ENCODE measurements at places on chromosomes 12 and 14. TPM values are rescaled to one million over a fixed set of nuclear protein-coding genes. Genes with fewer than 3 reads are reported as not detected.

DNA sequence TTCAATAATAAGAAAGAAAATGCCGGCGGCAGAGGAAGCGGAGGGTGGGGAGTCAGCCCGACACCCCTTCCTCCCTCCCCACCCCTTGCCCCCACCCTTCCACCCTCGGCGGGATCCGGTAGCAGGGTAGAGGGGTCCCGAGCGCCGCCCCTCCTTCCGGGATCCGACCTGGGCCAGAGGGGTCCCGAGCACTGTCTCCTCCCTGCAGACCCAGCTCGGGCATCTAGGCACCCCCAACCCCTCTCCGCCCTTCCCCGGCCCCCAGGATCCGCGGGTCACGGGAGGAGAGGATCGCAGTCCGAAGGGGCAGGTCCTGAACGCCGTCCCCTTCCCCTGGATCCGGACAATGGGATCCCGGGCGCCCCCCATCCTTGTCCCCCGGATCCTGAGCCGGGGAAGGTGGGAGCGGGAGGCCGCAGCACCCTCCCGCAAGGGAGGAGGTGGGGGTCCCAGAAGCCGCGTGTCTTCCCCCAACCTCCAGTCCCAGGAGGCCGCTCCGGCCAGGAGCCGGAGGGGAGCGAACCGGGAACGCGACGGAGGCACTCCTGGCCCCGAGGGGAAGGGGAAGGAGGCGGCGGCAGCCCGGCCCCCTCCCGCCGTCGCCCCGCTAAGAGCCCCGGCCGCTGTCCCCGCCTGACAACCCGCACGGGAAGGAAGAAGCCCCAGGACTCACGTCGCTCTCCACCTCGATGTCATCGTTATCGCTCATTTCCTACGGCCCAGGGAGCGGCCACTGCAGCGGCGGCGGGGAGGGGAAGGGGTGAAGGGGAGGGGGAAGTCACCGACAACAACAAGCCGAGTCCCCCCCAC lies 481 bp downstream of the MAX start:
- DNase-seq = peak; percentile 10

DNA sequence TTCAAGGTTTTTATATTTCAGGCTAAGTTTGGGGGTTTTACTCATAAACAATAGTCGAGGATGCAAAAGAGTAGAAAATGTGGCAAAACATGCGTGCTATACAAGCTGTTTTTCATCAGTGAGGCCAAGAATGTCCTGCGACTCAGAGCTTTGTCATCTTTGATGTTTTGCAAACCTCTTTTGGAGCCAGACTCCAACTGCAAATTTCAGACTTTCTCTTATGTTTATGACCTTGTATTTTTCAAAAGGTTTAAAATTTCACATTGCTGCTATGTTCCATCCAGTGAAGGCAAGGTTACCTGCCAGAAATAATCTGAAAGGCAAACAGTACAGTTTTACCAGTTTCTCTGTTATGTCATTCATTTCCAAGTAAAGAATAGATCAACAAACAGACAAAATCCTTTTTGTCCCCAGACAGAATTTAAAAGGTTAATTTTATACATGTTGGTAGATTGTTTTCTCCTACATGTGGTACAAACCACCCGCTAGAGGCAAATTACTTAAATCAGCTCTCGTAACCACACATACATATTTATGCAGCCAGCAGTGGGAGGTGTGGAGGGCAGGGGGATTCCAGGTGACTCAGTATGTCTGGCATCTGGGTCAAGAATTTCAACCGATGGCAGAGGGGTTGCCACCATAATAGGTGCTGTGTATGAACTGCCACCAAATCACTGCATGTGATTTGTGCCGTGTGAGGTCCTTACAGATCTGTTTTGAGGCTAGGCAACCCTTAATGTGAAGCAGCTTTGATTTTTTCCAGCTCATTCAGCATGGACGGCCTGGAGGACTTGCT lies 119.8 kb upstream of the CPM start:
- no peak for DNase-seq

TRPV4 gene
- 2.1 TPM for total RNA-seq

SAMD15 gene
- 3.5 TPM for total RNA-seq

DYNLL1 gene
- 393 TPM for total RNA-seq

DNA sequence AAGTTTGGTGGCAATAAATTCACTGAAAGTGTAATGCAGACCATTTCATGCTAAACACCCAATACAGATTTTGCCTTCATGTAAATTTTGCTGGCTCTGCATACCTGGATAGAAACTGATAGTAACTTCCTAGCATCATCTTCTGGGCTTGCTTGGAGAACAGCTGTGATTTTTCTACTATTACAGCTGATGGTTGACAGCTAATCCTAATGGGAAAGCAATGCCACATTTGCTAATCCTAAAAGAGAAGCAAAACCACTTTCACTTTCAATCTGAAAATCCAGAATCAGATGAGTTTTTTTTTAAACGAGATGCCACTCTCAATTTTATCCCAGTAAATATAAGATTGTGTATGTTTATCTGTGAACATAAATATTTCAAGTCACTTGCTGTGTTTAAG lies 1035.9 kb downstream of the TRHDE start:
- DNase-seq = no peak

DNA sequence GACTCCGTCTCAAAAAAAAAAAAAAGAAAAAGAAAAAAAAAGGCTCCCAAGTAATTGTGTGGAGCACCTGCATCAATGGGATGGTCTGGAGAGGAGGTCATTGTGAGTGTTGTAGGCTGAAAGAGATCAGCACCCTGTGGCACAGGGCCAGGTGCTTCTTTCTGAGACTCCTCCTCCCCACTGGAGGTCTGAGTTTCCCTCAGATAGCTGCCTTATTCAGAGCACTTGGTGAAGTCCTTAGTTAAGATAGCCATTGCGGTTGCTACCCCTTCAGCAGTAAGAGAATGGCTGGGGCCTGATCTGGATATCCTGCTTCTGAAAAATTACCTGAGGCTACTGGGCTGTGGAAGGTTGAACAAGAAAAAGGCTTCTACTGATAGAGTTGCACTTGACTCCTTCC lies 69.8 kb downstream of the ANO6 start:
- DNase-seq = no peak

DNA sequence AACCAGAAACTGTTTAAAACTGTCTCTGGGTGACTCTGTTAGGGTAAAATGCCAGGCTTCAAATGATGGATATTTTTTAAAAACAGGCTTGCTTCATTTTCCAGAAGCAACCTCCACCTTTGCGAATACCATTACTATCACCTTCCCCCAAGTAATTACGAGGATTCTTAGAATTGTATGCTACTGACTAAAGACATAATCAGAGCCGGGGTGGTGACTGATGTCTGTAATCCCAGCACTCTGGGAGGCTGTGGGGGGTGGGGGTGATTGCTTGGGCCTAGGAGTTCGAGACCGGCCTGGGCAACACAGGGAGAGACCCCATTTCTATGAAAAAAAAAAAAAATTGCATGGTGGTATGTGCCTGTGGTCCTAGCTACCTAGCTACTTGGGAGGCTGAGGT lies 38.3 kb downstream of the FGD6 start:
- no peak for DNase-seq

DNA sequence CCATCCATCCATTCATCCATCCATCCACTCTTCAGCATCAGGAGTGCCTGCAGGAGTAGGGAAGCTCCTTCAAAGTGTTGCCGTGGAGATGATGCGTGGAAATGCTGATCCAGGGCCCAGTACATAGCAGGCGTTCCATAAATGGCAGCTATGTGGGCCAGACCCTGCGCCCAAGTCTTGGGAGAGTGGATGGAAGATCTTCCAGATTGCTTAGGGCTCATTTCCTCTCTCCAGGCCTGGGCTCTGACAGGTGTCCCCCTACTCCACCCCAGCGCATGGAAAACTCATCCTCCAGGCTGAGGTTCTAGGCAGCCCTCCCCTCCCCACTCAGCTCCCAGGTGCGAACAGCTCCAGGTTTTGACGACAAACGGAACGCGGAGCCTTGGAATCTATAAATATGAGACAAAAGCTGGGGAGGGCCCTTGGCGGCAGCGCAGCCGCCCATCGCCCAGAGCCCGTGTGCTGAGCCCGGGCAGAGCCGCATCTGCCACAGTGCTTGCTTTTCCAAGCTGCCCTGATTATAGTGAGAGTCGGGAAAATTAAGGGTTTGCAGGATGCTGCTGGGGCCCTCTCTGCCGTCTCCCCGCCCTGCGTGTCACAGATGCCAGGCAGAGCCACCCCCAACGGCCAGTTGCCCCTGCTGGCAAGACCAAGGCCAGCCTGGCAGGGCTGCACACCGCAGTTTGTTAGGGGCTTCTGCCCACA lies 1.6 kb downstream of the BEGAIN start:
- DNase-seq = no peak

SDS gene
- 1.6 TPM for total RNA-seq

GRCh38 chr12:18859400-18859799 lies 121.5 kb downstream of the CAPZA3 start:
- DNase-seq = no peak

PA2G4 gene
- 64.9 TPM for total RNA-seq

GRCh38 chr12:6118891-6119568 lies 5.4 kb downstream of the VWF start:
- DNase-seq = no peak

GRCh38 chr12:43501703-43502102 lies 50.3 kb downstream of the ADAMTS20 start:
- no peak for DNase-seq

DNA sequence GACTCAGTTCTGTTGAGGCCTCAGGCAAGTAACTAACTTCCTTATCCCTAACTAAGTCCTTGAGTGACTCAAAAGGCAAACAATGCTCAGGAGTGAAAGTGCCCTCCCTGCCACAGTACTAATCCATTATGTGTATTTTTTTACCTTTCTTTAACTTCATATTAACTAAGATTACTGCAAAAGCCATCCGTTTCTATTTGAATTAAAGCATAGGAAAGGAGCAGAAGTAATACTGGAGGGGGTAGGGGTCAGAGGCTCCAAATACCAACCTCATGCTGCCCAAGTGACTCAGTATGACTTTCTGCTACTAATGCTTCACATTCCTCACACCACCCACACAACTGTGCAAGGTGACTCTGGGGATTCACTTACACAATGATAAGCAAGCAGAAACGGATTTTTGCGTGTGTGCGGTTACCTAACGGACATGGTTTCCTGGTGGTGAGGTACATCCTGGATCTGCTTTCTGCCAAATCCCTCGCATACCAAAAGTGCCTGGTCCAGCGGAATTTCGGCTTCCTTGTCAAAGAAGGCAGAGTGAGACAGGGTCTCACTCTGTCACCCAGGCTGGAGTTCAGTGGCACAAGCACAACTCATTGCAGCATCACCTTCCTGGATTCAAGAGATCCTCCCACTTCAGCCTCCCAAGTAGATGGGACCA lies 25.1 kb downstream of the MOK start:
- no peak for DNase-seq

PRDM4 gene
- 27.8 TPM for total RNA-seq

- DNase-seq = no peak
Observed at GRCh38 chr12:83945871-83946270, 966.7 kb downstream of the SLC6A15 start.

GMPR2 gene
- 91.6 TPM for total RNA-seq

- no peak for DNase-seq
Observed at GRCh38 chr12:66066137-66066928, 64.2 kb downstream of the LLPH start.

DNA sequence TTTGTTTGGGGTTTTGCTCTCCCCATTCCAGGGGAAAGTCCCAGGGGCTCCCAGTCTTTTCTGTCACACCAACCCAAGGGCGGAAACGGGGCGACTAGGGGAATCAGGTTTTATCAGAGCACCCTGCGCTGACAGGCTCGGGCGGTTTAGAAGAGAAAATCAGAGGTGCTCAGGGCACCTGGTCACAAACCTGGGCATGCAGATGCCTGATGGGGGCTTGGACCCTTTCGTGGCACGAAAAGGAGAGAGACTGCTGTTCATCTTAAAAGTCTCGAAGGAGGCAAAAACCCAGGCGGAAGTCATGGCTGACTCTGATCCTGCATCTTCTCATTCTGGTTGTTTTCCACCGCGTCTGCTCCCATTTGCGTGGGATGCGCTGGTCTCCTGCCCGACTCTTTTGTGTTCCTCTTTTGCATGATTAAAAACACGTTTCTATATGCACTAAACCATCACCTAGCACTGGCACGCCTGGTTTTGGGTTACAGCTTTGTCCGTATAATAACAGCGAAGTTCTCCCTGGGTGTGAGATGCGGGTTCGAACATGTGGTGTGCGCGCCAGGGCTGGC lies 13.2 kb downstream of the OTX2 start:
- no peak for DNase-seq

FAM181A gene
- not detected for total RNA-seq

- no peak for DNase-seq
Observed at GRCh38 chr12:76270657-76271358, 77.4 kb downstream of the BBS10 start.

GRCh38 chr12:81128930-81129554 lies 51.2 kb downstream of the ACSS3 start:
- peak; percentile 37 for DNase-seq

DNA sequence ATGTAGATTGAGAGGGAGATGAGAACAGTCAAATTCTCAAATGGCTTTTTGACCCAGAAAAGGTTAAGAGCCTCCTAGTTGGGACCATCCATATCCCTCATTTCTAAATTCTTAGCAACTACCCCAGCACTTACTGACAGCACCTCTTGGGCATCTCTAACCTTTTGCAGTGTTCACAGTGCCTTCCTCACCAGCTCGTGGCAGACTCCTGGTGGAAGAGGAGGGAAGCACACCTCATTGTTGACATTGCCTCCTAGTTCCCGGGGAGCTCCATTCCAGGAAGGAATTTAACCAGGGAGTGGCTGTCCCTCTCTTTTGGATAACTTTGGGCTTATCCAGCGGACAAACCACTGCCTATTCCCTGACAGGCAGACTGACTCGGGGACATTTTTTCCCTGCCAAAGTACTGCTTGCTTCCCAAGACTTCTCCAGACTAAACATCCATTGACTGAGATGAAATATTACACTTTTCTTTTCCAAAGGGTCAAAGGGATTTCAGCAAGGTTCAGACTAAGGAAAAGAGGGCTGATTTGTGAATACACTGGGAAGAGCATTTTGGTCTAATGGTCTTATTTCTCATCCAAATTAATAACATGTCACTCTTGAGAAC lies 9.0 kb upstream of the OR6J1 start:
- DNase-seq = peak; percentile 74

RFLNA gene
- total RNA-seq = 0.49 TPM

DNA sequence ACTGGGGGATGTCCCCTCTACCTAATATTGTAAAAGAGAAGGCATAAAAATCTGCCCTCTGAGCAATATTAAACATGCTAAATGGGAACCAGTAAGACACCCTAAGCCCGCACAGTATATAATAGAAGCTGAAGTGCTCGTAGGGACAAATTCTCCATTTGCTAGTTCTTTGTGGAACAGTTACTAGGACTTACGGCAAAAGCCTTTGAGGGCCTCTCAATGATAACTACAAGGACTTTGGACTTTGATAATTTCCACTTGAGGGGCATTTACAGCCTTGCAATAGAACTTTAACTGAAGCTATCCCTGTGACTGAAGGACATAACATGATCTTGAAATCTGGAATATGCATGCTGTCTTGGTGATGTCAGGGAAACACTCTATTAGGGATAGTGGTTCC lies 111.5 kb upstream of the IFNG-AS1 start:
- no peak for DNase-seq

DNAH10 gene
- total RNA-seq = 0.23 TPM

FGD4 gene
- 75.6 TPM for total RNA-seq

ACTN1 gene
- total RNA-seq = 460 TPM

ERO1A gene
- 74.6 TPM for total RNA-seq

All from mucosa of gallbladder (tissue), 1 donor.